ENCODE measurements at places on chromosomes 12 and 14.

DNA sequence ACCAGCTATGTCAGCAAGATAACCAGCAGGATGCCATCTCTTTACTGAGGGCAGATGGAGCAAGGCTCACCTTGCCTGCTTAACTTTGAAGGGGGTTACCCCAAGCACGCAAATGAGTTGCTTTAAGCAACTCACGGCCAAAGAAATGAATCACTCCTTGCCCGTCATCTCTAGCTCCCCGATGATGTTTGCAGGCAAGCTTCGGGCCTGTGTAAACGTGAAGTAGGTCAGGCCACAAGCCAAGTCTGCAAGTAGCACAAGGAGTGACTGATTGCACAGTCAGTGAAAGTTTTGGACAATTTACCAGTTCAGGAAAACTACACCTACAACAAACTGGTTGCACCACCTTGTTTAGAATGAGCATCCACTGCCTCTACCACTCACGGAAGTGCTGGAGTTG, 699.7 kb upstream of the TBX3 start:
- DNase-seq, result no peak

GRCh38 chr12:116599285-116600136, 40.3 kb downstream of the MAP1LC3B2 start:
- no peak for DNase-seq

DNA sequence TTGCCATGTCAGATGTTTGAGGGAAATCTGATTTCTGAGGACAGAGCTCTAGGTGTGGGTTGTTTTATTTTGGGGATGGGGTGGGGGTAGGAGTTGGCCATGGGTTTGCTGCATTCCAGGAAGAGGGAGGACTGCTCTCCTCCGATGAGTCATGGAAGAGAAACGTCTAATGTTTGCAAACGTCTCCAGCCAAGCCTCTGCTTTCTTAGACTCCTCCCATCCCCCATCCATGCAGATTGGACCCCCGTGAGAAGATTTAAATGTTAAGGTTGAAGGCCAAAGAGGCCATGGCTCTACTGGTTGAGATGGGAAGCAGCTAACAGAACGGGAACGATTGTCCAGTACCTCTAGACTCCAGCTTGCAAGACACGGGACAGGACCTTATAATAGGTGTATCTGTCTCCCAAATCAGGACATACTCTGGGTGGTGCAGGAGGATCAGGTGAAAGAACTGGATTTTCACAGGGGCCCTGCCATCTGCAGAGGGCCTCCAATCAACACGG, 11.4 kb upstream of the ATP2A2 start:
- DNase-seq, result no peak

DNA sequence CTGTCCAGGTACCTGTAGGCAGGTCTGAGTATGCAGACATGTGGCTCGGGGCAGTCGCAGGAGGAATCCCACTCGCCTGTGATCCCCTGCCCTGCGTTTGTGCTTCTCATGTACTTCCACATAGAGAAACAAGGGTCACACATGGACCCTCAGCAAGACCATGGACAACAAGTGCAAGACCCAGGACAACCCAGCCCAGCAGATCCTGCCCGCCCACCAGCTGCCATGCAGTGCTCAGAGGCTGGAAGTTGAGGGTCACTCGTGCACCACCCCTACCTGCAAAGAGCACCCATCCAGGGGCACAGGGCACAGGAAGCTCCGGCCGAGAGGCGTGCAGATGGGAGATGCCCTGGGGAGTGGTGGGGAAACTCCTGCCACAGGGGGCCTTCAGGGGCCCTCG, 67.5 kb upstream of the C14orf180 start:
- DNase-seq, result no peak

- DNase-seq, result no peak
Measured at GRCh38 chr14:85224241-85224640, 305.7 kb upstream of the FLRT2 start.

GRCh38 chr12:119885549-119885948, 8.4 kb upstream of the CIT start:
- peak; percentile 49 for DNase-seq

DNA sequence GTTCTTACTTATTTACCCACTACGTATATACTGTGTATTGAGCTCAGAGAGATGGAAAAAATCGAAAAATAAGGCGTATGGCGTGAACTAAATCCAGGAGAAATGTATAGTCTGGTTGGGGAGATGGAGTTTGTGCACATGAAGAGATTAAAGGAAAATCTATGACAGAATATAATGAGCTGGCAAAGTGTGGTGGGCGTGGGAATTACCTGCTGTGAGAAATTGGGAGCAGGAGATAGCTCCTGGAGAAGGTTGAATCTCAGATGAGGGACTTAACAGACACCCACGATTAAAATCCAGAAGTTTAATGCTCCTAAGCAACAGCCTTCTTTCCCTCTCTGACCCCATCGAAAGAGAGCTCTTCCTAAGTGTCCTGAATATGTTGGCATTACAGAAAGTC, 224.2 kb upstream of the FKBP4 start:
- DNase-seq, result no peak

GRCh38 chr12:113818833-113819232, 147.3 kb downstream of the RBM19 start:
- DNase-seq, result no peak

GRCh38 chr12:49824895-49825294, 3.3 kb downstream of the NCKAP5L start:
- no peak for DNase-seq

GRCh38 chr12:4153343-4153892, 120.1 kb upstream of the CCND2 start:
- DNase-seq, result no peak

- no peak for DNase-seq
Measured at GRCh38 chr12:23361971-23362370, 587.5 kb downstream of the SOX5 start.

DNA sequence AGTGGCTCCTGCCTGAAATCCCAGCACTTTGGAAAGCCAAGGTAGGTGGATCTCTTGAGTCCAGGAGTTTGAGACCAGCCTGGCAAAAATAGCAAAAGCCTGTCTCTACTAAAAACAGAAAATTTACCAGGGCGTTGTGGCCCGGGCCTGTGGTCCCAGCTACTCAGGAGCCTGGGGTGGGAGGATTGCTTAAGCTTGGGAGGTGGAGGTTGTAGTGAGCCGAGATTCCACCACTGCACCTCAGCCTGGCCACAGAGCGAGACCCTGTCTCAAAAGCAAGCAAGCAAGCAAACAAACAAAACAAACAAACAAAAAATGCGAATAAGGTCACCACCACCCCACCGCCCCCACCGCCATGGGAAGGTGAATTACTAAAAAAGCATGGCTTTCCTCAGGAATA, 238.7 kb downstream of the ATXN7L3B start:
- no peak for DNase-seq

- DNase-seq, result no peak
Measured at GRCh38 chr12:50458606-50459005, 46.2 kb upstream of the DIP2B start.

- no peak for DNase-seq
Measured at GRCh38 chr14:58078068-58078467, 73.9 kb downstream of the ARMH4 start.

GRCh38 chr14:30271811-30272323, 287.1 kb upstream of the G2E3 start:
- no peak for DNase-seq

Measured in DMS153 (cell line).